Hematopoietic multipotent progenitor cell treated with erythropoietin and hydrocortisone succinate and interleukin-3 and kit ligand, for 17 days (in vitro differentiated cells): ENCODE measurements at places on chromosomes 7 and 10.

DNA sequence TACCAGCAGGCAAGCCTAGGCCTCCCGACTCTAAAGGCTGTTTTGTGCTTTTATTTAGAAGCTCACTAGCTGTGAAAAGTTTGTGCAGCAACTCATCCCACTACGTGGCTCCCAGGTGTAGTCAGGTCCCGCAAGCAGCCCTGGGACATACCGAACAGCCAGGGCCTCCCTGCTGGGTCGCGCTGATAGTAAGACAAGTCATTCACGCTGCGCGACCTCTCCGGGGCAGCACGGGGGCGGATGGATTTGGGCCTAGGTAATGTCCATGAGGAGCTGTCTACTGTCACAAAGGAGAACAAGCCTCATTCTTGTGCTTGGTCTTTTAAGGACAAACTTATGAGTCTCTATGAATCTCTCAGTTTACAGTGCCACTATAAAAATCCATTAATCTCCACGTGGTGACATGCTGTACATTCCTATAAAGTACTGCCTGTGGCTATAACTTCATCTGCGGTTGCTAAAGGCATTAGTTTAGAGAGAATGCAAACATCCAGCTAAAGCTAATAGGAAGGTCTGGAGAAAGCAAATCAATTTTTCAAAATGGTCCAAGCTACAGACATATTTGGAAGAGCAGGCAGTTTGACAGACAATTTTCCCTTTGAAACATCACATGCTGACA, 546.8 kb downstream of the PHTF2 start:
- DNase-seq = no peak

DNA sequence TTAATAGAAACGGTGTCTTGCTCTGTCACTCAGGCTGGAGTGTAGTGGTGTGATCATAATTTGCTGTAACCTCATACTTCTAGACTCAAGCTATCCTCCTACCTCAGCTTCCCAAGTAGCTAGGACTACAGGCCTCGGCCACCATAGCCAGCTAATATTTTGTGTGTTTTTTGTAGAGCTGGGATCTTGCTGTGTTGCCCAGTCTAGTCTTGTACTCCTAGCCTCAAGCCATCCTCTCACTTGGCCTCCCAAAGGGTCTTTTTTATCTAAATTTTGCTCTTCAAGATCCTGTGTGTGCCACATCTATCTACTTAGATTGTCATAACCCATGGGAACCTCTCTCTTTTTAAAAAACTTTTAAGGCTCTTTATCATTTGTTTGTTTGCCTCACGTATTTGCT, 50.5 kb downstream of the ANKIB1 start:
- DNase-seq = no peak

DNA sequence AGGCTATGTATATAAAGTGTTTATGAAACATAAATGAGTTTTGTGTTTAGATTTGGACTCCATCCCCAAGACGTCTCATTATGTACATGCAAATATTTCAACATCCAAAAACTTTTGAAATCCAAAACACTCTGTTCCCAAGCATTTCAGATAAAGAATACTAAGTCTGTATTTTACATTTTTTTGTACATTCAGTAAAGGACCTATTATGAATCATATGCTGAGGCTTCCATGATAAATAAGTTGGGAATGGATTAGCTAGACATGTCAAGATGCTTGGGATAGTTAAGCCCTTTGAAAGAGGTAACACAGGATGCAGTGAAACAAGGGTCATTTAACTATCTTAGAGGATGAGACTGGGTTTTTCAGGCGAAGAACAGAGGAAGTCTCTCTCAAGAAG, 262.9 kb downstream of the SNX13 start:
- DNase-seq = no peak

DNA sequence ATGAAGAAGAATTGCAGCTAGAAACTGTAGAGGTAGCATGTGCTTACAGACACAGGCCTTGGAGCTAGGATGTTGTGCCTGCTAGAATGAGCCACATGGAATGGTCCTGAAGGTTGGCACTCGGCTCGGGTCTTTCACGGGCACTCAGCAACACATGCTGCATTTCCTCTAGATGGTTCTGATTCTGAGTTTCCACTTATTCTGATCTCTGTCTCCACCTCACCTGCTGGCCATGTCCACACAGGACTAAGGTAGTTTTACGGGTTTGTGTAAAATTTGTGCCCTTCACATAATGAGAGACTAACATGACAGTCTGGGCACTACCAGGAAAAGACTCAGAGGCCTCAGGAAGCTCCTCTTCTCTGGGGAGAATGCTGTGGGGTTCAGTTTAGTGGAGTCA, 444.8 kb upstream of the MKI67 start:
- DNase-seq = no peak

DNA sequence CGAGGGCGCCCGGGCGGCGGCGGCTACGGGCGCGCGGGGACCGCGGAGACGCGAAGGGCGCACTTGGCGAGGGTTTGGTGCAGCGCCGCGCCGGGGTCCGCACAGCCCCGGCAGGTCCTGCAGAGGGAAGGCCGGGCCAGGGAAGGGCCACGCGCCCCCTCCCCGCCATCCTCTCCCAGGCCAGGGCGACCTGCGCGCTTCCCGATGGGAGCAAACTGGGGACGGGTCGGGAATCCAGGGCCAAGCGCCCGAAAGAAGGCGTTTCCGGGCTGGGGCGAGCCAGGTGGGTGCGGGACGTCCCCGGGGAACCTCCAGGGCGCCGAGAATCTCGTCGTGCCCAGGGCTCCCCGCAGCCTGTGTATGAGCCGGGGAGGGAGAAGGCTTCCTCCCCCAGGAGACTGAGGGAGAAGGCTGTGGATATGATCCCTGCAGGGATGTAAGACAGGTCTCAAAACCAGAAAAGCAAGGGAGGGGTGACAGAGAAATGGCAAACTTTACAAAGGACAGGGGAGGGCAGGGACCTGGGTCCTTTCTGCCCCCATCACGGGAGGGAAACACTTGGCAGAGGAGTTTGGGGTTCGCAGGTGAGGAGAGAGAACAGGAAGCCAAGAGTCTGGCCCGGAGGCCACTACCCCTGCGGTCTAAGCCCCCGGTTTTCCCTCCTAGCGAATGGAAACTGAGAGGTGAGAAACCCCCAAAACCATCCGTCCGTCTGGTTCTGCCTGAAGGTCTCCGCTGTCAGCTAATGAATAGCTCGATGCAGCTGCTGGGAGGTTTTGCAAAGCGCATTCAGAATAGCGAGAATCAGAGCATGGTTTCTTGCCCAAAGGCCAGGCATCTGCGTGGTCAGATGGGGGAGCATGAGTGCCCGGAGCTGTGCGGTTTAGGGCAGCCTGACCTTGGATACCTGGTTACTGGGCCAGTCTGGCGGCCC, 674 bp downstream of the AMZ1 start:
- DNase-seq = no peak

GRCh38 chr7:50621973-50622490, 56.8 kb upstream of the DDC start:
- DNase-seq = no peak

GRCh38 chr7:151141311-151141854, 26.1 kb downstream of the GBX1 start:
- no peak for DNase-seq

- DNase-seq = no peak
These were observed 9.2 kb downstream of the FOXL3 start for GRCh38 chr7:299169-299568.

DNA sequence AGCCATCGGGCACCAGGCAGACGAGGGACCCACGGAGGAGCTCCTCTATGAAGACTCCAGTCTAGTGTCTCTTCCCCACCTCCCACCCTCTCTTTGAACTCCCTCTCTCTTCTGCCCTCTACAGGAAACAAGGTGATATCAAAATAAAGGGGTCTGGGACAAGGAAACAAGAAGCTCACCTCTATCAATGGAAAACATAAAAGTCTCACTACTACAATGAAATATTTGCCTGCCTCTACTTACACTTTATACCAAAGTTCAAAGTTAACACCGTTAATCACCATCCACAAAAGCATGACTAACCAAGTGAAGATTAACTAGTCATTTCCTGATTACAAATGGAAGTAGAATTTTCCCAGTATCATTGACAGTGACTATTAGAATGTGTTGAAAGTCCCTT, 82.2 kb downstream of the PARD3 start:
- DNase-seq = no peak

GRCh38 chr7:82810558-82811259, 352.0 kb downstream of the PCLO start:
- no peak for DNase-seq

GRCh38 chr10:103858360-103858759, 3.0 kb upstream of the SH3PXD2A start:
- DNase-seq = no peak

GRCh38 chr10:92845921-92846320, 2.4 kb upstream of the EXOC6 start:
- DNase-seq = no peak

DNA sequence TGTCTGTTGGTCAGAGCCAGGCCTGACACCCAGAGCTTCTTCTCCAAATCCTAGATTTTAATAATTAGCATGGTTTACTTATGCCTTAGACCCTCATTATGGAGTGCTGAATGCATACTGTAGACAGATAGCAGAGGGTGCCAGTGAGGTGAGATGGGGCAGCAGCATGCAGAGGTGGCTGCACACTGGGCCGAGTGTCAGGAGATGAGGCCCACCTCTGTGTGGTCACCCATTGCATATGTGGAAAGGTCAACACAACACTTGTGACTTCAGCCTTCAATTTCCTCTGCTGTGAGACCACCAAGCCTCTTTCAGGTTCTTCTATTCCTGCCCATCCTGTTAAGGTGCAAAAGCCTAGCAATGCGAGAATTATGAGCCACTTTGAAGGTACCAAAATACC, 39.7 kb upstream of the NMT2 start:
- DNase-seq = no peak

- DNase-seq = no peak
These were observed 821.9 kb upstream of the AUTS2 start for GRCh38 chr7:68776326-68776725.

- DNase-seq = no peak
These were observed 122.2 kb downstream of the NPY start for GRCh38 chr7:24406053-24406788.

GRCh38 chr10:74039561-74040145, 41.7 kb downstream of the VCL start:
- DNase-seq = no peak

GRCh38 chr10:95287281-95287680, 3.5 kb downstream of the PDLIM1 start:
- DNase-seq = no peak
